ENCODE measurements at places on chromosomes 1 and 21. TPM values are rescaled to one million over a fixed set of nuclear protein-coding genes. Genes with fewer than 3 reads are reported as not detected.

Gene CD1E
- total RNA-seq, result not detected

Gene ACTL8
- not detected for total RNA-seq

Gene MCOLN2
- total RNA-seq, result 0.53 TPM

Gene KLHL17
- 3.5 TPM for total RNA-seq

Gene FAM177B
- total RNA-seq, result not detected
